Spleen (tissue), 13 donors: ENCODE measurements at places on chromosomes 13 and 19.

- no peaks in the 10 kb centered on the region for H3K36me3 ChIP-seq
- H3K27ac ChIP-seq = no peak overlapping the region
- DNase-seq = peak; percentile 67
- peaks cover 5% of the 10 kb centered on the region for H3K4me1 ChIP-seq
- no peak overlapping the region for H3K4me3 ChIP-seq
- H3K27me3 ChIP-seq = peaks cover 55% of the 10 kb centered on the region
These were observed 68.6 kb downstream of the SPACA7 start for GRCh38 chr13:112444416-112445399.

DNA sequence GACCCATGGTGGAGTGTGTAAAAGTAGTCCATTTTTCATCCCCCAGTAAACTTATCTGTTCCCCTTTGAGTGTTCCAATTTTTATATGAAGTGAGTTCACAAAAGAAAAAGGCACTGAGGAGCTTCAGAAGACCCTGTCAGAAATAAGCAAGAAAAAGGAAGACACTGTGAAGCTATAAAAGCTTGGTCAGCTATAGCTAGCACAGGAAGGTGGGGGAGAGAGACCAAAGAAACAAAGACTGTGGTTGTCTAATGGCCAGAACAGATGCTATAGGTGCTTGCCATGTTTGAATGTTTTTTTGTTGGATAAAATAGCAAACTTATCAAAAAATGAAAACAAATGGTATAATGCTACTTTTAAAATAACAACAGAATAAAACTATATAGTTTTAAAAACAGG, 46.5 kb downstream of the RCBTB2 start:
- no peak for DNase-seq
- no peaks in the 10 kb centered on the region for H3K27me3 ChIP-seq
- H3K4me1 ChIP-seq = peaks cover 36% of the 10 kb centered on the region
- H3K36me3 ChIP-seq = peaks cover 63% of the 10 kb centered on the region
- no peak overlapping the region for H3K4me3 ChIP-seq
- no peak overlapping the region for H3K27ac ChIP-seq

- peaks cover 89% of the 10 kb centered on the region for H3K27me3 ChIP-seq
- peak overlapping the region; percentile 62 for H3K4me3 ChIP-seq
- no peak overlapping the region for H3K27ac ChIP-seq
- peaks cover 6% of the 10 kb centered on the region for H3K4me1 ChIP-seq
- no peaks in the 10 kb centered on the region for H3K36me3 ChIP-seq
These were observed 599 bp downstream of the OLFM2 start for GRCh38 chr19:9935506-9936325.

GRCh38 chr19:20388706-20389225, 176.8 kb downstream of the ZNF737 start:
- no peak overlapping the region for H3K27ac ChIP-seq
- H3K4me3 ChIP-seq = no peak overlapping the region
- DNase-seq = no peak
- H3K36me3 ChIP-seq = no peaks in the 10 kb centered on the region

GRCh38 chr19:33508941-33509614, 12.5 kb downstream of the PEPD start:
- H3K4me3 ChIP-seq = no peak overlapping the region
- no peak for DNase-seq
- no peaks in the 10 kb centered on the region for H3K27me3 ChIP-seq
- H3K36me3 ChIP-seq = peaks cover 61% of the 10 kb centered on the region
- no peak overlapping the region for H3K27ac ChIP-seq

- H3K4me3 ChIP-seq = no peak overlapping the region
- no peaks in the 10 kb centered on the region for H3K27me3 ChIP-seq
- peaks cover 57% of the 10 kb centered on the region for H3K36me3 ChIP-seq
- no peak overlapping the region for H3K27ac ChIP-seq
- DNase-seq = no peak
These were observed 4.7 kb downstream of the ZNF317 start for GRCh38 chr19:9144920-9145319.

DNA sequence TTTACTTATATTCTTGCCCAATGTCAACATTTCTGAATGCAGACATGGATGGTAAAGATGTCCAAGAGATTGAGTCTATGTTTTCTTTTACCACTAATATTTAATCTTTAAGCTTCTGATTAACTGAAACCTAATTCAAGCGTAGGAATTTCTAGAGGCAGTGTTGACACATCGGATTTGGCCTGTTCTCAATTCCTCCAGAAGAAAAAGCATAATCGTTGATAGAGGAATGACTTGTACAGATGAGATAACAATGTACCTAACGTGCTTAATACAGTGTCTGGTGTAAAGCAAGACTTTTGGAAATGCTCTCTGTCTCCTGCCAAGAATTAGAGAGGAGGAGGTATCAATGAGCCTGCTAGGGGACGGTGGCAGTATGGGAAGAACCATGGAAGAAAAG, 35.2 kb downstream of the SLC15A1 start:
- no peaks in the 10 kb centered on the region for H3K36me3 ChIP-seq
- H3K4me1 ChIP-seq = no peaks in the 10 kb centered on the region
- H3K4me3 ChIP-seq = no peak overlapping the region
- no peaks in the 10 kb centered on the region for H3K27me3 ChIP-seq
- no peak for DNase-seq

GRCh38 chr13:26343816-26344215, 89.9 kb downstream of the CDK8 start:
- no peaks in the 10 kb centered on the region for H3K27me3 ChIP-seq
- H3K36me3 ChIP-seq = no peaks in the 10 kb centered on the region
- DNase-seq = no peak
- no peaks in the 10 kb centered on the region for H3K4me1 ChIP-seq
- H3K27ac ChIP-seq = no peak overlapping the region

- peaks cover 24% of the 10 kb centered on the region for H3K4me1 ChIP-seq
- no peaks in the 10 kb centered on the region for H3K36me3 ChIP-seq
- H3K27me3 ChIP-seq = peaks cover 10% of the 10 kb centered on the region
- H3K27ac ChIP-seq = no peak overlapping the region
These were observed 5.7 kb downstream of the SHISA7 start for GRCh38 chr19:55437410-55437809.

DNA sequence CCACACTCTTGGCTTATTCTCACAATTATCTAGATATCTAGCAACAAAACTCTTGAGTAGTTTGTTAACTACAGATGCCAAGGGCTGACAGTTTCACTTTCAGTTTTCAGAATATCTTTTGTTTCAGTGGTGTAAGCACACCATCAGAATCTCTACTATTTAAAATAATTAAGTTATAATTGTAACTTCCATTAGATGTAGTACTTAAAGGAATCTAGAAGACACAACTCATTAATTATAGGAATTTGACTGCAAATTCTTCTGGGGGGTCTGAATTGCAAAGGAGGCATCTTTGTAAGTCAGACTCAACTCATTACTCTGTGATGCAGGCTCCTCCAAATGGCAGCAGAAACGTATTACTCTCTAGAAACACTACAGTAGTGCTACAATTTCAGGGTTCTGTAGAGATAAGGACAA, 44.9 kb upstream of the USPL1 start:
- peak overlapping the region; percentile 75 for H3K27ac ChIP-seq
- no peaks in the 10 kb centered on the region for H3K36me3 ChIP-seq
- DNase-seq = no peak

DNA sequence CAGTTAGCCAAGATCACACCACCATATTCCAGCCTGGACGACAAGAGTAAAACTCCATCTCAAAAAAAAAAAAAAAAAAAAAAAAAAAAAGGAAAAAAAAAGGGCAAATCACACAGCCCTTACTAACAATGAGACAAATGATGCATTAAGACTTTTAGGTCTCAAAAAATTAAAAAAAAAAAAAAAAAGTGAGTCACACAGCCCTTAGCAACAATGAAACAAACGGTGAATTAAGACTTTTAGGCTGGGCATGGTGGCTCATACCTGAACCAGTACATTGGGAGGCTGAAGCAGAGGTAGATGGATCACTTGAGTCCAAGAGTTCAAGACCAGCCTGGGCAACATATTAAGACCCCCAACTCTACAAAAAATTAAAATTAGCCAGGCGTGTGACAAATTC, 32.4 kb upstream of the EIF3G start:
- no peak for DNase-seq
- H3K4me3 ChIP-seq = no peak overlapping the region
- H3K27me3 ChIP-seq = no peaks in the 10 kb centered on the region
- H3K36me3 ChIP-seq = peaks cover 99% of the 10 kb centered on the region
- H3K27ac ChIP-seq = no peak overlapping the region

- H3K27ac ChIP-seq = no peak overlapping the region
- H3K4me3 ChIP-seq = no peak overlapping the region
These were observed 10.1 kb upstream of the LRCH1 start for GRCh38 chr13:46542833-46543232.

DNA sequence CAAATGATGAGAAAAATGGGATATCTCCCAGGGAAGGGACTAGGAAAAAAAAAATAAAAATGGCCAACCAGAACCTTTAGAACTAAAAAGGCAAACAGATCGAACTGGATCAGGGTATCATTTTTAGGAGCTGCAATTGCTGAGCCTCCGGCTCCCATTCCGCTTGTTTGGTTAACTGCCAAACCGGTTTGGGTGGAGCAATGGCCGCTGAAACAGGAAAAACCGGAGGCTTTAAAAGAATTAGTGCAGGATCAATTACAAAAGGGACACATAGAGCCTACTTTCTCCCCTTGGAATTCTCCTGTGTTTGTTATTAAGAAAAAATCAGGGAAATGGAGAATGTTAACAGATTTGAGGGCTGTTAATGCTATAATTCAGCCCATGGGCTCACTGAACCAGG, 12.7 kb upstream of the ZNF443 start:
- no peak for DNase-seq
- H3K4me1 ChIP-seq = no peaks in the 10 kb centered on the region
- H3K4me3 ChIP-seq = no peak overlapping the region
- no peak overlapping the region for H3K27ac ChIP-seq
- no peaks in the 10 kb centered on the region for H3K27me3 ChIP-seq

DNA sequence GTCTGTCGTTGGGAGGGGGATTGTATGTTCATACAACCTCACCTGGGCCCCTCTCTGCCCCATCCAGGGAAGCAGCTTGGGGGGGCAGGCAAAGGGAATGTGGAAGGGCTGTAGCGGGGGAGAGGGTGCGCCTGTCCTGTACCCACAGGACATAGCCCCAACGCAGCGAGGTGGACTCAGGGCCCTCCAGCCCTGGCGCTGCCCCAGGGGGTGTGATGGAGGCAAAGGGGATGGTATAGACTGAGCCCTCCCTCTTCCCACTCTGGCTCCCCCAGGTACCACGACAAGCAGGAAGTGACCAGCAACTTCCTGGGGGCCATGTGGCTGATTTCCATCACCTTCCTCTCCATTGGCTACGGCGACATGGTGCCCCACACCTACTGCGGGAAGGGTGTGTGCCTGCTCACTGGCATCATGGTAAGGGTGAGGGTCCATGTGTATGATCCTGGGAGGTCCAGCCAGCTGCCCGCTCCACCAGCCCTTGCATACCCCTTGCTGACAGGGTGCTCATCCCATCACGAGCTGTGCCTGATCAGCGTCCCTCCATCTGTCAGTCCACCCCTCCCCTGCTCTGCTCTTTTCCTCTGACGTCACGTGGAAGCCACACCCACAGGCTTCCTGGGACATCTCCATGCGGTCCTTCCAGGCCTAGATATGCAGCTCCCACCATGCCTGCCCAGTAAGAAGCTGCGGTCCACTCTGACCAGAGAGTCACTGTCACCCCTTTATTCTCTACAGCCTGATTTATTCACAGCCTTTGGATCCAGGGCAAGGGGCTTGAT, 18.3 kb downstream of the KCNN1 start:
- peaks cover 6% of the 10 kb centered on the region for H3K4me1 ChIP-seq
- no peak for DNase-seq
- no peak overlapping the region for H3K4me3 ChIP-seq
- no peak overlapping the region for H3K27ac ChIP-seq
- no peaks in the 10 kb centered on the region for H3K36me3 ChIP-seq

- peaks cover 3% of the 10 kb centered on the region for H3K36me3 ChIP-seq
- peaks cover 37% of the 10 kb centered on the region for H3K4me1 ChIP-seq
- H3K4me3 ChIP-seq = no peak overlapping the region
- peaks cover 2% of the 10 kb centered on the region for H3K27me3 ChIP-seq
- DNase-seq = no peak
- no peak overlapping the region for H3K27ac ChIP-seq
These were observed 7.2 kb downstream of the GADD45B start for GRCh38 chr19:2483084-2483483.

DNA sequence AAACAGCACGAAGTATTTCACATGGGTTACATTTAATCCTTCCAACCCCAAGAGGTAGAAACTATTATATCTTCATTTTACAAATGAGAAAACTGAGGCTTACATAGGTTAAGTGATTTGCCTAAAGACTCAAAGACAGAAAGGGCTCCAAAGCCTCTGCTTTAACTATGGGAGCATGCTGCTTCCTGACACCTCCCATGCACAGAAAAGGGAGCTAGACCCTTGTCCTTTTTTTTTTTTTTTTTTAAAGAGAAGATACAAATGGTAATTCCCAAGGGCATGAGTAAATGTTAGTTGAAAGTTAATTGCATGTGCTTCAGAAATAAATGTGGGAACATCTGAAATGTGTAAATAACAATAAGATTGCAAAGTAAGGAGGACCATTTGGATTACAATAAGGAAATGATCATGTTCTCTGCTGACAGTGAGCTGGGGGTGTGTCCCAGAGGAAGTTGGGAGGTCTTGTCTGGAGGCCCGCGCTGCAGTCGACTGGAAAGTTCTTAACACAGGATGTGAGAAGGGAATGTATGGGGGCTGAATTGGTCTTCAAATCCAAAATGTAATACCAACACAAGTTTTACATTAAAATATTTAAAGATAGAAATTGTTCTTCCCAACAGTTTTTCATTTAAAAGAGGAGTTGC, 500.3 kb downstream of the KLF12 start:
- H3K27me3 ChIP-seq = no peaks in the 10 kb centered on the region
- no peaks in the 10 kb centered on the region for H3K36me3 ChIP-seq
- H3K4me3 ChIP-seq = no peak overlapping the region
- H3K27ac ChIP-seq = no peak overlapping the region

DNA sequence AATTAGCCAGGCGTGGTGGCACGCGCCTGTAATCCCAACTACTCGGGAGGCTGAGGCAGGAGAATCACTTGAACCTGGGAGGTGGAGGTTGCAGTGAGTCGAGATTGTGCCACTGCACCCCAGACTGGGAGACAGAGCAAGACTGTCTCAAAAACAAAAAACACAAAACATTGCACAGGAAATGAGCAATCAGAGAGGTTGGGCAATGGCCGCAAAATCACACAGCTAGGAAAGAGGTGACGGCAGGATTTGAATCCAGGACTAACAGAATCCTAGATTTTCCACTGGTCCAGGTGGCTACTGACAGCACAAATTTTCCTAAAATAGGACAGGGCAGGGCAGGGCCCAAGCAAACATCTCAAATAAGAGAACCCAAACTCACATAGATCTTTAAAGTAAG, 23.3 kb downstream of the PTPRS start:
- no peak for DNase-seq
- H3K4me3 ChIP-seq = no peak overlapping the region
- H3K4me1 ChIP-seq = no peaks in the 10 kb centered on the region
- peaks cover 4% of the 10 kb centered on the region for H3K27me3 ChIP-seq
- no peak overlapping the region for H3K27ac ChIP-seq
- H3K36me3 ChIP-seq = no peaks in the 10 kb centered on the region

DNA sequence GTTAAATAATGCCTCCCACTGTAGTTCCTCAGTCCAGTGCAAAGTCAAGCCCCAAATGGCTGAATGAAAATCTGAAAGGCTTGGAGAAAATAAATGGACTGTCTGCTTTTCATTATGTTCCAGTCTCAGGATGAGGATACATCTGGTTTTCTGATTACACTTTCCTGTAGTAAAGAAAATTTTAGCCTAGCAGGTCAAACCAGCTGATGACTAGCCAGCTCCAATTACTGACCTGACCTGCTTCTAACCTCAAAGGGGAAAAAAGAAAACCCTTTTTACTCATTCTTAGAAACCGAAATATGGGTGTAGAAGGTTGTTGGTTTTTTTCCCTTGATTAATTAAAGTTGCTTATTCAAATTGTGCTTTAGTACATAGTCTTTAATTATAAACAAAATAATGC, 418.4 kb downstream of the EFNB2 start:
- no peak for DNase-seq
- H3K27ac ChIP-seq = no peak overlapping the region
- no peak overlapping the region for H3K4me3 ChIP-seq
- H3K4me1 ChIP-seq = no peaks in the 10 kb centered on the region
- no peaks in the 10 kb centered on the region for H3K27me3 ChIP-seq
- H3K36me3 ChIP-seq = no peaks in the 10 kb centered on the region
